ENCODE measurements at places on chromosomes 4 and X.

GRCh38 chrX:17007134-17007768 is 60.8 kb downstream of the REPS2 start:
- no peak for DNase-seq

DNA sequence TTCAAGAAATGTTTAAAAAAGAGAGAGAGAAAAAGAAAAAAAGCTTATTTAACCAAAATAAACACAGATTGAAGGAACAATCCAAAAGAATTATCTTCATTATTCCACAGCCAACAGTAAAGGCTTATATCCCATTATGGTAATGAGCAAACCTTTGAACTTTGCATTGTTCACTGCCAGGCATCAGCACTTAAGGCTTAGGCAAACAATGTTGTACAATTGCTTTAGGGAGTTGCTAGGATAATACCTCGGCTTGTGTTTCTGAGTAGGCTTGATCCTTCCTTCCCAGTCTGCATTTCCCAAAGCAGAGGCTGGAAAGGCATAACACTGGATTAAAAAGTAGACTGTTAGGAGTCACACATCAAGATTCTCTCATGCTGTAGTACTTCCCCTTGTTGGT is 352.7 kb upstream of the IGFBP7 start:
- no peak for DNase-seq

- peak; percentile 90 for DNase-seq
These were observed at the start of gene PCDH10 for GRCh38 chr4:133148690-133149363. Gene PCDH10, plus strand, starts transcription at chr4:133149294. Its CDS starts 847 bp downstream, at chr4:133150141.

- no peak for DNase-seq
These were observed 58.7 kb upstream of the GPM6B start for GRCh38 chrX:13875572-13875971.

DNA sequence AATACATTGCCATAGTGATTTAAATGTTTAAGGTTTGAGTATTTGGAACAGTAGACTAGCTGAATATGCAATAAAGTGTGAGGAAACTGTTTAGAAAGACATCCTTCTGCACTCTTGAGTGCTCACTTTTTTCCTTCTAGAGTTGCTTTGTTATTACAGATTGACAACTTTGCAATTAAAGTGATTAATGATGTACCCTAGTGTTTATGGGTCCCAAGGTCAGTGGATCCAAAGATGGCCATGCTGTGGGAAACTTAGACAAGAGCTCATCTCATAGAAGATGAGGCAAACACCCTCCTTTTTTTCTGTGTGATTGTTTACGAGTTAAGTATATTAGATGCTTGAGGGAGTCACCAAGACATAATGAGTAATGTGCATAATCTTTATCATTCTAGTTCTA is 118.8 kb downstream of the PDLIM5 start:
- DNase-seq = no peak

- DNase-seq = no peak
These were observed 57.8 kb upstream of the FAM47B start for GRCh38 chrX:34884817-34885216.

GRCh38 chr4:118712872-118713271 is 27.7 kb downstream of the METTL14 start:
- DNase-seq = no peak

GRCh38 chr4:8260656-8261111 is 8.9 kb upstream of the HTRA3 start:
- no peak for DNase-seq

DNA sequence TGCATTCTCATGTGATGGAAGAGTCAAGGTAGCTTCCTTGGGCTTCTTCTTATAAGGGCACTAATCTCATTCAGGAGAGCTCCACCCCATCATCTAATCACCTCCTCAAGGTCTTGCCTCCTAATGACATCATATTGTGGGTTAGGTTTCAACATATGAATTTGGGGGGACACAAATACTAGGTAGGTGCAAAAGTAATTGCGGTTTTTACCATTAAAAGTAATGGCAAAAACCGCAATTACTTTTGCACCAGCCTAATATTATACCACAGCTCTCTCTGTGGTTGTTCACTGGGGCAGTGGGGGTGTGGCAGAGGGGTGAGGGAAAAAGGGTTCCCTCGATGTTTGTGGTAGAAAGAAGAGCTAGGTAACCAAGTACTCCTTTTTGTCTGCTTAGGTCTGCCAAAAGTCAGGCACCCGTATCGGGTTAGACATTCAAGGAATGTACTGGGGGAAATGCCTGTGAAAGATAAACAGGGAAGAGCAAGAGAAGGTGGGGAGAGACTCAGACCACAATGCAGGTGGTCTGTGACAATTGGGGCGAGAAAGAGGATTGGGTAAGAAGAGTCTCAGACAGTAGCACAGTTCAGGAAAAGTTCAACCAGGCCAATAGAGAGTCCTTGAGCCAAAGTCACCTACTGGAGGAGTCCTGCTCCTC is 78.9 kb upstream of the MTM1 start:
- no peak for DNase-seq
